Activated T-helper 2 cell treated with anti-CD3 and anti-CD28 coated beads, Interferon-gamma antibody, Interleukin-2, Interleukin-4, amounts not matched to agents 10 μg/mL and 5 μg/mL and 100 μg/mL, durations not matched to agents 14 hours and 24 hours and 36 hours (primary cell): ENCODE measurements at places on chromosomes 11 and 22. TPM values are rescaled to one million over a fixed set of nuclear protein-coding genes. Genes with fewer than 3 reads are reported as not detected.

DNA sequence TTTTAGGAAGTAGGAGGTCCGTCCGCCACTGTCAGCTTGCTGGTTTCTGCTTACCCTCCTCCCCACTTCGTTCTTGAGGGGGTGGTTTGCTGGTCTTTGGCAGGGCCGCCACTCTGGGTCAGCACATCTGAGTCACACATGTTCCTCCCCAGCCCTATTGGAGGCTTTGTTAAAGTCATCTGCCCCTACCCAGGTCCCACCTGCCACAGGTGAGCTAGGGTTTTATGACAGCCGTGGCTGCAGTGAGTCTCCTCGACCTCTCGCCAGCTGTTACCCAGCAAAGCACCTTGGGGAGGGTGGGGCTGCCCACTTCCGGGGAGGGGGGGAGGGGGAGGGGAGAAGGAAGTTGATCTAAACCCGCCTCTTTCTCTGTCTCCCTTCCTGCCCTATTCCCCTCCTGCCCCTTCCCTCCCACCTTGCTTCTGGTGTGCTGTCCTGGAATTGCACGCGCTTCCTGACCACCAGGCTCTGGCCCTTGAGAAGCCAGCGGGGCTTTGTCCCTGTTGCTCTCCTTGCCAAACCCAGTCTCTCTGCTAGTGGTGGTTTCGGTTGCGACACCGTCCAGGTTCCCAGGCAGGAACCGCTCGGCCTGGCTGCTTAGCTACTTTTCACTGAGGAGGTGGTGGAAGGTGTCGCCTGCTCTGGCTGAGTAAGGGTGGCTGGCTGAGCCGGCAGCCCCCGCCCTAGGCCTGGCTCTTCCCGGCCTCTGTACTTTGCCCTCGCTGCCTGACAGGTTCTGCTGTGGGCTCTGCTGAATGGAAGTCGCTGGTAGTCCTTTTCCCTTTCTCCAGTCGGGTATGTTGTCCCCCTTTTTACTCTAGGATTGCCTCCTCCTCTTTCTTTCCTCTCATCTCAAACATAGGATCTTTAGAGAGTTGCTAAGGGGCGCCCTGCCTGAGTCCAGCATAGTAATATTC, 28.5 kb downstream of the RCOR2 start:
- H3K4me1 ChIP-seq = peaks cover 69% of the 10 kb centered on the region
- peak; percentile 58 for DNase-seq
- no peaks in the 10 kb centered on the region for H3K27me3 ChIP-seq
- H3K36me3 ChIP-seq = peaks cover 26% of the 10 kb centered on the region

- H3K4me3 ChIP-seq = no peak overlapping the region
- H3K27me3 ChIP-seq = peaks cover 5% of the 10 kb centered on the region
- H3K36me3 ChIP-seq = no peaks in the 10 kb centered on the region
- DNase-seq = no peak
- H3K27ac ChIP-seq = no peak overlapping the region
Observed at GRCh38 chr11:88152381-88152780, 22.9 kb downstream of the RAB38 start.

GRCh38 chr11:69131644-69132300, 24.0 kb upstream of the SMIM38 start:
- no peaks in the 10 kb centered on the region for H3K27me3 ChIP-seq
- peaks cover 6% of the 10 kb centered on the region for H3K36me3 ChIP-seq
- no peak overlapping the region for H3K27ac ChIP-seq
- H3K4me1 ChIP-seq = peaks cover 9% of the 10 kb centered on the region
- no peak overlapping the region for H3K4me3 ChIP-seq
- no peak for DNase-seq

The DEUP1 gene
- not detected in 2 replicates for total RNA-seq

GRCh38 chr11:75145972-75146519, 4.9 kb upstream of the SLCO2B1 start:
- DNase-seq = no peak
- H3K4me3 ChIP-seq = no peak overlapping the region
- H3K27ac ChIP-seq = no peak overlapping the region
- peaks cover 12% of the 10 kb centered on the region for H3K27me3 ChIP-seq
- no peaks in the 10 kb centered on the region for H3K36me3 ChIP-seq
- H3K4me1 ChIP-seq = peaks cover 28% of the 10 kb centered on the region

DNA sequence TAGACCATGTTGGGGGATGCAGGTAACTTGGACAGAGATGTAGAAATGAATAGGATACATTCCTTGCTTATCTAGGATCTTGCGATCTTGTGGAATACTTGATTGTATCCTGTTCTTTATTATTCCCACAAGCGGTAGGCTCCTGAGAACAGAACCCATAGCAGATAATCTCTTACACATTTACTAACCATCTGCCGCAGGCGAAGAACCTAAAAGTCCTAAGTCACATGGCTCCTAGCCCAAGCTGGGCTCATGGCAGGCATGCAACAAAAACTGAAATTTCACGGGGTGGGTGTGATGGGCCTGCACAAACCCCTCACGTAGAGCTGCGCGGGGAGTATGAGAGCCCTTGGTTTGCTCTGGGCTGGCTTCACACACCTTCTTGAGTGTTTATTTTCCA, 177.4 kb upstream of the NECTIN1 start:
- H3K4me1 ChIP-seq = no peaks in the 10 kb centered on the region
- no peaks in the 10 kb centered on the region for H3K36me3 ChIP-seq
- H3K4me3 ChIP-seq = no peak overlapping the region
- no peak overlapping the region for H3K27ac ChIP-seq

- no peaks in the 10 kb centered on the region for H3K4me1 ChIP-seq
- H3K4me3 ChIP-seq = no peak overlapping the region
- peaks cover 21% of the 10 kb centered on the region for H3K27me3 ChIP-seq
- no peak overlapping the region for H3K27ac ChIP-seq
- no peak for DNase-seq
- H3K36me3 ChIP-seq = no peaks in the 10 kb centered on the region
Observed at GRCh38 chr11:68983801-68984200, 3.0 kb upstream of the MRGPRD start.

GRCh38 chr22:28462041-28462440, 217.6 kb downstream of the TTC28 start:
- no peak for DNase-seq
- H3K27me3 ChIP-seq = peaks cover 6% of the 10 kb centered on the region
- no peak overlapping the region for H3K27ac ChIP-seq
- no peak overlapping the region for H3K4me3 ChIP-seq
- H3K4me1 ChIP-seq = no peaks in the 10 kb centered on the region
- H3K36me3 ChIP-seq = no peaks in the 10 kb centered on the region
